ENCODE measurements at places on chromosomes 12 and 14.
A peak's percentile ranks its signal among the peaks of the same experiment; 100 is the strongest.

GRCh38 chr12:131223791-131224225 lies 270.1 kb downstream of the ADGRD1 start:
- DNase-seq = no peak

GRCh38 chr12:12327802-12328201 lies 22.2 kb downstream of the MANSC1 start:
- DNase-seq = peak; percentile 81

DNA sequence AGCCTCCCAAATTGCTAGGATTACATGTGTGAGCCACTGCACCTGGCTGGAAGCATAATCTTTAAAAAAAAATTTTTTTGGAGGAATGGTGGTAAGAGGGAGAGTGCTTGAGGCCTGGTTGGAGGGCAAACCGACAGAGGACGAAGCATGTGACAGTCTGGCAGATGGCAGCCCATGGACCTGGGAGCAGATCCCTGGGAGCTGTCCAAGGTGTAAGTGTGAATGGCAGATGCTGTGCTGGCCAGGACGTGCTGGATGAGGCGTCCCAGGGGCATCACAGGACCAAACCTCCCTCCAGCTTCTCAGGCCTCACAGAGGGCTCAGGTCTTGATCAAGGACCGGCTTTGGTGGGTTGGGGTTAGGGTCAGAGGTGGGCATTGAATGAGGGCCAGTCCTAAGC lies 128.4 kb upstream of the NCOR2 start:
- peak; percentile 33 for DNase-seq

- no peak for DNase-seq
Measured at GRCh38 chr14:25010471-25010870, 39.5 kb downstream of the STXBP6 start.

- no peak for DNase-seq
Measured at GRCh38 chr14:76947838-76948184, 80.7 kb downstream of the IRF2BPL start.

GRCh38 chr12:52636592-52637258 lies 15.3 kb downstream of the KRT2 start:
- no peak for DNase-seq

Data from fibroblast of pulmonary artery (primary cell).